ENCODE measurements at places on chromosomes 6 and 20.

- no peak for DNase-seq
Observed at GRCh38 chr20:19465536-19465935, 253.1 kb downstream of the SLC24A3 start.

- DNase-seq, result no peak
Observed at GRCh38 chr6:123527406-123527805, 109.3 kb downstream of the TRDN start.

GRCh38 chr6:99344289-99344688, 5.2 kb downstream of the FAXC start:
- DNase-seq, result no peak

- no peak for DNase-seq
Observed at GRCh38 chr6:157937916-157938315, 43.7 kb upstream of the SYNJ2 start.

DNA sequence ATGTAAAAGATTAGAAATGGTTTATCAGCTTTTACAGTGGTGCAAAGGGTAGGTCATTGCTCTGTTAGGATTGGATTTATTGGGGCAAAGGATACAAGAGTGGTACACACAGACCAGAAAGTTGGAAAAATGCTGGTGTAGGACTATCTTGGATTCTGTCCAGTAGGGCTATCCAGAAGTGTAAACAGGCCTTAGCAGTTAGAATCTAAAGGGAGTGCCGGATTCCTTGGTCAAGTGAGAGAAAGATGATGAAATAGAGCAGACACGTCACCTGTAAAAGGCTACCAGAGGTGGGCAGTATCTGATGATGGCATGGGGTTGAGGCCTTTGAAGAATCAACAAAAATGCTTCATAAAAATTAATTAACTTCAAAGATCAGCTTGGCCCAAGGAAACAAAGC, 975.9 kb downstream of the KIF16B start:
- no peak for DNase-seq

Data from T-helper 22 cell (primary cell).